CD14-positive monocyte (primary cell): ENCODE measurements at places on chromosomes 12 and 14.

- peak; percentile 32 for DNase-seq
Observed at GRCh38 chr14:100015251-100015655, 50.0 kb upstream of the EVL start.

- no peak for DNase-seq
Observed at GRCh38 chr14:72928872-72929271, 2.6 kb downstream of the DCAF4 start.

DNA sequence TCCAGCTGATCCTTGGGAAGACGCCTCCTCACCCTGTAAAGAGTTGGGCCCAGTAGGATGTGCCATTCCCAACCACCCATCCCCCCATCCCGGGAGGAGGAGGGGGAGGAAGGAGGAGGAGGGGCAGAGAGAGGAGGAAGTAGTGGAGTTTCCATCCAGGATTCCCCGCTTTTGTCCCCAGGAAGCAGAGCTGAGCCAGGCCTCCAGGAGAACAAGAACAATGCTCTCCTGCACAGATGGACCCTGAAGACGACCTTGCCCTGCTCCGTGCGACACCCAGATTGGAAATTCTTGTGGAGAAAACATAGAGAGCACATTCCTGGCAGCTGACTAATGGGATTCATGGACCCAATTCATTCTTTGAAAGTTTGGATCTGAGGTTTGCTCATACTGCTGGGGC, 132.3 kb upstream of the CRY1 start:
- no peak for DNase-seq

DNA sequence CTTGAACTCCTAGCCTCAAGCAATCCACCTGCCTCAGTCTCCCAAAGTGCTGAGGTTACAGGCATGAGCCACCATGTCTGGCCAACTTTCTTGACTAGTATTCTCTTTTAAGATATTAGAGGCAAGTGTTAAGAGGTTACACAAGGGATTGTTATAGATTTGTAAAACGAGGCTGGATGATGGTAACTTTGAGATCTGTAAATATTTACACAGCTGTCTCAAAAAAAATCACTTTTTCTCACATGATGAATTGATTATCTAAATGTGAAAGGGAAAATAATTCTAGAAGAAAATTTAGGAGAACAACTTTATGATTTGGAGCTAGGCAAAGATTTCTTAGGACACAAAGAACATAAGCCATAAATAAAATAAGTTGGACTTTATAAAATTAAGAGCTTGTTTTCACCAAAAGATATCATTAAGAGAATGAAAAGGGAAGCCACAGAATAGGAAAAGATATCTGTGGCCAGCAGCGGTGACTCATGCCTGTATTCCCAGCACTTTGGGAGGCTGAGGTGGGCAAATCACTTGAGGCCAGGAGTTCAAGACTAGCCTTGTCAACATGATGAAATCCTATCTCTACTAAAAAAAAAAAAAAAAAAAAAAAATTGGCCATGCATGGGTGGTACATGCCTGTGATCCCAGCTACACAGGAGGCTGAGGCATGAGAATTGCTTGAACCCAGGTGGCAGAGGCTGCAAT, 77.4 kb downstream of the BBS10 start:
- DNase-seq: no peak

DNA sequence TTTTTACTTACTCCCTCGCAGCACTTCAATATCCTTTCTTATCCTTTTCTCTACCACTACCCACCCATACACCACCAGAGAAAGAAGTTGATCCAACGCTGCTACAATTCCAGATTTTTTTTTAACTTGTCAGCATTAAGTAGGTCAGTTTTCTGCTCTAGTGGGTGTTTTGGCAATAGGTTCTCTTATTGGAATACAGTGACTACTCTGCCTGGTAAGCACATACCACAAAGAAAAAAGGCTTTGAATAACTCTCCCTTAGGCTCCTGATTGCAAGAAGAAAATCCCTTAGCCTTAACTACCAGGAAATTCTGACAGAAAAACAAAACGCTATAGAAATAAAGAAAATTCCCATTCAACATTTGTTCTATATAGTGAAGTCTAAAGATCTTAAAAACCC, 72.0 kb downstream of the NUMB start:
- no peak for DNase-seq

DNA sequence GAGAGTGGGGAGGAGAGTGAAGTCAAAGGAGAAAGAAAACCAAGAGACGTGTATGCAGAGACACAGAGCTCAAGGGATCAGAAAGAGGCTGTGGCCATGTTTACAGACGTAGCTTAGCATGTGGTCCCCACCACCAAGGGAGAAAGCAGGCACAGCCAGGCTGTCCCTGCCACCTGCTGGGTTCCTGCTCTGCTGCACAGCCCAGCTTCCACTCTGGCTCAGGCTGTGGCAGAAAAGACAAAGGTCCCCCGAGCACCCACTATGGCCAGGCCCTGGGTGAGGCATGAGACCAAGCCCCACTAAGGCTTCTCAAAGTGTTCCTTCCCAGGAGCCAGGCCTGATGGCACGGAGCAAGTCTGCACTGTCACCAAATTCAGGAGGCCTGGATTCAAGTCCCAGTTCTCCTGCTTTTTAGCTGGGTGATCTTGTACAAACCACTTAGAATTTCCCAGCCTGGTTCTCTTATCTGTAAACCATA, 25.9 kb upstream of the COL2A1 start:
- DNase-seq: no peak

- no peak for DNase-seq
Observed at GRCh38 chr14:97107760-97108159, 310.6 kb downstream of the VRK1 start.

DNA sequence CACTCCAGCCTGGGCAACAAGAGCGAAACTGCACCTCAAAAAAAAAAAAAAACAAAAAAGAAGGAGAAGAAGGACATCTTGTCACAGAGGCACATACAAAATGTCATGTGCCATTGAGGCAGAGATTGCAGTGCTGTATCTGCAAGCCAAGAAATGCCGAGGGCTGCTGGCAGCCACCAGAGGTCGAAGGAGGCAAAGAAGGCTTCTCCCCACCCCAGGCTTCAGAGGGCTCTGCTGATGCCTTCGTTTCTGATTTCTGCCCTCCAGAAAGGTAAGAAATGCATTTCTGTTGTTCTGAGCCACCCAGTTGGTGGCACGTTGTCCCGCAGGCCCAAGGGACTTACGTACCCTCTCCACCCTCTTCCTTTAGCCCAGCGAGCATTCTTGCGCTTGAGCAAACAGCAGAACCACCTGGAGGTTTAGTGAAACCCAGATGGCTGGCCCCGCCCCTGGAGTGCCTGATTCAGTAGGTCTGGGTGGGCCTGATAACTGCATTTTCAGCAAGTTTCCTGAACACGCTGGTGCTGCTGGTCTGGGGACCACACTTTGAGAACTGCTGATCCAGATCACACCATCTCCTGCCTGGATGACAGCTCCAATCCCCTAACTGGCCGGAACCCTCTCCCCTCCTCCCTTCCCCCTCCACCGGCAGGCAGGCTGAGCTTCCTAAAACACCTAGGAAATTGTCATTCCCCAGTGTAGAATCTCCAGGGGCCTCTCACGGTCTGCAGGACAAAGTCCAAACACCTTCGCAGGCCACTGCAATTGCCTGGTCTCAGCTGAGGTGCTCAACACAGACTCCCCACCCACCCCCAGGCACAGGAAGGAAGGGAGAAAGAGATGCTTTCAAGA, 21.1 kb upstream of the SCARB1 start:
- no peak for DNase-seq

GRCh38 chr14:22012452-22012851, 338.8 kb upstream of the OR4E1 start:
- DNase-seq: no peak

DNA sequence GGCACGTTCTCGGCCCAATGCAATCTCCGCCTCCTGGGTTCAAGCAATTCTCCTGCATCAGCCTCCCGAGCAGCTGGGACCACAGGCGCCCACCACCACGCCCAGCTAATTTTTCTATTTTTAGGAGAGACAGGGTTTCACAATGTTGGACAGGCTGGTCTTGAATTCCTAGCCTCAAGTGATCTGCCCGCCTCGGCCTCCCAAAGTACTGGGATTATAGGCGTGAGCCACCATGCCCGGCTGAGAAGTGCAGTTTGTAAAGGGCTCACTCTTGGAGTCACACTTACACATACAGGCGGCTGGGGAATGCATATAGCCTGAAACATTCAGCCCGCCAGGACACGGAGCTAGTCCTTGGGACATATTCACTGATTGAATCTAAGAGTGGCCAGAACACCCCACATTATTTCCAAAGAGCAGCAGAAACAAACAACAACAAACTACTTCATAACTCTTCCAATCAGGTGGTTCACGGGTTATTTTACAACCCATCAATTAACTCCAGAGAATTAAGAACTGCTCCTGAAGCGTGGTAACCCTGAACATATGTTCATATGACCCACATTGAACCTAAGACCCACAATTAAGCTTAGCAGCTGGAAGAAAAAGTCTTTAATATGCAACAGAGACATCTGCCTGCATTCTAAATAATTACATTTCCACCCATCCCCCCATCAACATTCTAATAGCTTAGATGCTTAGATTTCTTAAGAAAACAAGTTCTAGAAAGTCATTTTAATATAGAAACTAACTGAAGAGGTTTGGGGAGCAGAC, 49.2 kb downstream of the SSH1 start:
- no peak for DNase-seq

DNA sequence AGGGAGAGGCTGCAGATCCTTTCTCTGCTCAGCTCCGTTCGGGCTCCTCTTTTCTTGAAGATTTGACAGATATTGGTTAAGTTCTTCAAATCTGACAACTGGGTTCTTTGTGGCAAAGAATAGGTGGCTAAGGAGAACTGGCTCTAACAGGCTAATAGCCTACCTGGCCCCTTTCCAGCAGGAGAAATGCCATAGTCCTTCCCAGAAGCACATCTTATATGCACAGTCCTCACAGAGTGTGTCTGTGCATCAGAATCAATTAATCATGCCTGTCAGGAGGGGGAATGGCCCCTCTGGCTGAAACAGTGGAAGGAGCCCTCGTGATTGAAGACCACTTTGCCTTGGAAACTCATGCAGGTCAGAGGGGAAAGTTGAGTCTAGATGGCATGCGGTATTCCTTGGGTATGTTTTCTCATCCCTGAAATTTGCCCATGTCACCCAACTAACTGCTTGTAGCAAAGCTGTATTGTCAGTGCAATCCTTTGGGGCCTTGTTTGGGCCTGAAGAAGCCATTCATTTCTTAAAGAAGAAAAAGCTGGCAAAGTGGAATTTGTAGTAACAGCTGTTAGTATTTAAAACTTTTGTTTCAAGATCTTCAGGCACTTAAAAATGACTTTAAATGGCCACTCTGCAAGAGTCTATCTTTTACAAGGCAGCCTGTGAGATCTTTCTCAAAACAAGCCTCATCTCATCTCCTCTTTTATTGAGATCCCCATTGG, 251.5 kb downstream of the ZFP36L1 start:
- no peak for DNase-seq

GRCh38 chr14:78162202-78162601, 8.0 kb upstream of the NRXN3 start:
- DNase-seq: no peak

DNA sequence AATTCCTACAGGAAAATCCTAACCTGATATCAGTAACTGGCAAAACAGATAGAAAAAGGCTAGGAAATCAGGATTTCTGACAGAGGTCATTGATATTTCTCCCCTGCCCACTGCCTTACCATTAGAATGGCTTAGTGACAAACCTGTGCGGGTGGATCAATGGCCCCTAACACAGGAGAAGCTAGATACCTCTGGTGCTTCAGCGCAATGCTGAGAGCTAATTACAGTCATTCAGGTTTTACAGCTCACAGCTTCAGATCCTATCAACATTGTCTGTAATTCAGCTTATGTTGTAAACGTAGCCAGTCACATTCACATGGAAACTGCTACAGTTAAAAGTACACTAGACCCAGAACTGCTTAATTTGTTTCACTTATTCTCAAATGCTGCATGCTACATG, 17.4 kb upstream of the SLC10A1 start:
- no peak for DNase-seq

DNA sequence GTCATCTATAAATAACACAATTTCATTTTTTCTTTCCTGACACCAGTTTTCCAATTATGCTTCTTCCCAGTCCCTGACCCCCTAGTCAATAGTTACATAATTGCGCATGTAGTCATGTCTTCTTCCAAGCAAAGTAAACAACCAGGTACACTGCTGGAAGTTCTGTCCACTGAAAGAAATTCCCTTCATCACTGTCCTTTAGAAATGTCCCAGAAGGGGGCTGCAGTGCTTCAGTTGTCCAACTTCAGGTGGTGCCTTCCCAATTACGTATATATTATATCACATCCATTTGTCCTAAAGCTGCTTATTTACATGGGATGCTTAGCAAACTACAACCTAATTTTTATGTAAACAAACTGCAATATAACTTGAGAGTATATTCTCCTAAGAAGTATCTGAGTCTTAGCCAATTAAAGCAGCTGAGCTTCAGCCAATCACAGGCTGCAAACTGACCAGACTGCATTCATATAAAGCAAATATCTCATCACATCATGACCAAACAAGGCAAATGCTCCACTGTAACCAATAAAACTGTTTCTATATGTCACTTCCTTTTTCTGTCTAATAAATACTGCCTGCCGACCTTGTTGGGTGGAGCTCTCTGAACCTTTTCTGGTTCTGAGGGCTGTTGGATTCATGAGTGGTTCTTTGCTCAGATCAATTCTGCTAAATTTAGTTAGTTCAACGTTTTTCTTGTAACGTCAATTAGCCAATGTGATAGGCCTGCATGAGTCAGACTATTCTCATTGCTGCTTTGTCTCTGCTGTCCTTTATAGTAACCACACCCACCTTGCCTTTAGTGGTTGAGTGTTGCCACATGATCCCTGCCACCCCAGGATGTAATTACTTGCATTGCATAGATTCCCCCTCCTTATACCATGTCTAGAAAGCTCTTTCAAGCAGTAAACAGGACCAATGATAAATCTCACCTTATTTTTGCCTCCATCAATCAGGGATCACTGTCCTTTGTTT, 239.3 kb downstream of the ALG10B start:
- peak; percentile 3 for DNase-seq

DNA sequence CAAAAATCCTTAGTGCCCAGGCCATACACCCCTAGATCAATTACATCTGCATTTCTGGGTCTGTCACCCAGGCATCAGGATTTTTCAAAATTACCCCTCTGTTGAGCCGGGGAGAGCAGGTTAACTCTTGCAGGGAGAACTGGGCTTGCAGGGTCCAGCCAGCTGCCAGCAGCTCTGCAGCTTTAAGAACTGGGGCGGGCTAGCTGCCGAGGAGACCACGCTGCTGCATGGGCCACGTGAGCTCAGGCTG, at the start of gene DGLUCY:
DGLUCY (plus strand) TSS at position 245 of the 250 bp plus-strand sequence. CDS start 46,222 bp downstream, outside the sequence.
- DNase-seq: no peak

DNA sequence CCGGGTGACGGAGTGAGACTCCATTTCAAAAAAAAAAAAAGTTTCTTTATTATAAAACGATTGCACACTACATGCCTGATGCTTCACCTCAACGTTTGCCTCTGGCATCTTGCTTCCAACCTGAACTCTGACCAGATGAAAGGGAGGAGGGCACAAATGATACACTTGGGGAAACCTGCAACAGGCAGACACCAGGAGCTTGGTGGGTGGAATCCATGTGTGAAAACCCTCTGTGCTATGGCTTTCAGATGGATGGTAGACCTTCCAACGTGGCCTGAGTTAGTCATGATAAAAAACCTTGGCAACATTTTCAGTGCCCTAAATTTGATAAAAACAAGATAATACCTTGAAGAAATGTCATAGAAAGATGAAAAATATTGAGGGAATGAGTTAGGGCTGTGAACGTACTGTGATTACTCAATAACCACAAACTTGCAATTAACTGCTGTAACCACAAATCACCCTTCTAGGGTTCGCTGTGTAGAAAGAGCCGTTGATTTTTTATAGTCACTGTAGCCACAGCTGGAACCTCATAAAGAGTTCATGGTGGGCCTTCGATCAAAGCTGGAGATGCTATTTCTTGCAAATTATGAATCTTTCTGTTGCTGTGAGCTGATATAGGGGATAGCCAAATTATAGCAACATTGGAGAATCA, 26.1 kb upstream of the GZMB start:
- no peak for DNase-seq

GRCh38 chr12:10941916-10942607, 3.0 kb upstream of the TAS2R14 start:
- no peak for DNase-seq
